RKO (cell line): ENCODE measurements at places on chromosomes 5 and 9.

DNA sequence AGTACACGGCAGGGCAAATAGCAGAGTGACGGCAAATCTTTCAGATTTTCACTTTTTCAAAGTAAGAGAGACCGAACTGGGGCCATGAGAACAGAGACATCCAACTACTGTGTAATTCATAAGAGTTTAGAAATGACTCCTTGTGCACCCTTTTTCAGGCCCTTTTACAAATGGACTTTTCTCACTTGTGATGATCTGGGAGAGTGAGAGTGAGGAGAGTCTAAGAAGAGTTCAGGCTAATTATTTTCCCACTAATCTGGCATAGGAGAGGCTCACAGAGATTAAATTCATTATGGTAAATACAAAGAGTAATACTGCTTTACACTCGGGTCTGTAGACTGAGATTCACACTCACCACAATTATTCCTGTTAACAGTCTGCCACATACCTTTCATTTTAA lies 880 bp upstream of the CCNG1 start:
- DNase-seq = no peak

- DNase-seq = no peak
Observed at GRCh38 chr5:144179226-144179625, 8.6 kb downstream of the KCTD16 start.

DNA sequence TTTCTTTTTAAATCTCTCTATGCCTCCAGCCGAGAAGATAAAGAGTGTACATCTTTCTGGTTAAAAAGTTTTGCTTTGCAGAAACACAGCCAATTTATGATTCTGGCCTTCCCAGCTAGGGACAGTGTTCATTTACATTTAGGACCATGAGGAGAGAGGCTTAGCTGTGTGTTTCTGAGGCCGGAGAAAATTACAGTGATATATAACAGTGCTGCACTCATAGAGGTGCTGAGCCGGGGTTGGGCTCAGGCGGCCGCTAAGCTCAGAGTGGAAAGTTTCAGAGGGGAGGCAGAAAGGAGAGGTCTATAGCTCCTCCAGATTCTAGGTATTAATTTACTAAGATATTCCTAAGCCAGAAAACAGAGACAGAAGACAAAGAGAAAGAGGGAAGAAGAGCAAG lies 37.0 kb upstream of the LCP2 start:
- no peak for DNase-seq

GRCh38 chr9:131503626-131504465 lies 1.1 kb downstream of the POMT1 start:
- peak; percentile 88 for DNase-seq

DNA sequence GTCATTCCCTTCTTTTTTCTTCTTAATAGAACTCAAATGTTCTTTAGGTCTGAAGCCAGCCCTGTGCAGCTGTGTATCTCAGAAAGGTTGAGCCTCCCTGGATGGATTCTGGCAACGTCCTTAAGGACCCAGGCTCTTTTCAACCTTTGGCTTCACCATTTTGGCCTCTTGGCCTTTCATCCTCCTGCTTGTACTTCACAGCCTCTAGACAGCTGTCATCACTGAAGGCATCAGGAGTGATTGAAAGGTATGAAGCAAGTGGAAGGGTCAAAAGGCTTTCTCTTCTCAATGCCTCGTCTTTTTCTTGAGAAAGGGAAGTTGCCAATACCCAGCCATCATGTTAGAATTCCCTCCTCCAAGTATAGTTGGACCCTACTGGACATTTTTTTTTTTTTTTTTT lies 81.2 kb upstream of the RANBP3L start:
- no peak for DNase-seq

- no peak for DNase-seq
Observed at GRCh38 chr9:113948891-113949570, 72.9 kb downstream of the ZNF618 start.

DNA sequence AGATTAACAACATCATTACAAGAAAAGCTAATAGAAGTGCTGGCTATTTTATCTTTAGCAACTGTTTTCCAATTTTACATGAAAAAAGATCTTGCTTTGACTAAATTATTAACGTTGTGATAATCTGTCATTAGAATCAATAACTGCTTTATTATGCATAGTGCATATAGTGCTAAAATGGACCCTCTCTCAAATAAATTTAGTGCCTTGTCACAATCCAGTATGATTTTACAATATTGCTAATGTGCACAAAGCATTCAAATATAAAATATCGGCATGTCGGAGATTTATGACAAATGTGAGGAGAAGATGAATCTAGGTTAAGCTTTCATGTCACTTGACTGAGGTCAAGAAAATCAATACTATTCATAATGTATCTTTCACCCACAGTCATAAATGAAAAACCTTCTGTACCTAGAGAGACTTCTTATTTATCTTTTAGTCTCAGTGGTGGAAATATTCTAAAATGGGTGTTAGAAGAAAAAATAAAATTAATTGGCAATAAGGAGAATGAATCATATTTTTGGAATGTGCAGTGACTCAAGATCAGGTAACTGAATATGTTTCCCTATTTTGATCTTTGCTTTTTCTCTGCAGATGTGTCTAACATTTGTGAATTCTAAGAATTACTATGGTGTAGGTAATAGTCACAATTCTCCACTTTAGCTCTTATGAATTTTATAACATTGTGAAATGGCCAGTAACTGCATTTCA lies 672.9 kb upstream of the GRAMD2B start:
- DNase-seq = no peak

- DNase-seq = no peak
Observed at GRCh38 chr5:166014256-166014655, 2277.2 kb upstream of the WWC1 start.

- DNase-seq = no peak
Observed at GRCh38 chr9:135222881-135223760, 135.7 kb downstream of the OLFM1 start.

GRCh38 chr5:150541895-150542294 lies 34.0 kb downstream of the NDST1 start:
- DNase-seq = peak; percentile 26

DNA sequence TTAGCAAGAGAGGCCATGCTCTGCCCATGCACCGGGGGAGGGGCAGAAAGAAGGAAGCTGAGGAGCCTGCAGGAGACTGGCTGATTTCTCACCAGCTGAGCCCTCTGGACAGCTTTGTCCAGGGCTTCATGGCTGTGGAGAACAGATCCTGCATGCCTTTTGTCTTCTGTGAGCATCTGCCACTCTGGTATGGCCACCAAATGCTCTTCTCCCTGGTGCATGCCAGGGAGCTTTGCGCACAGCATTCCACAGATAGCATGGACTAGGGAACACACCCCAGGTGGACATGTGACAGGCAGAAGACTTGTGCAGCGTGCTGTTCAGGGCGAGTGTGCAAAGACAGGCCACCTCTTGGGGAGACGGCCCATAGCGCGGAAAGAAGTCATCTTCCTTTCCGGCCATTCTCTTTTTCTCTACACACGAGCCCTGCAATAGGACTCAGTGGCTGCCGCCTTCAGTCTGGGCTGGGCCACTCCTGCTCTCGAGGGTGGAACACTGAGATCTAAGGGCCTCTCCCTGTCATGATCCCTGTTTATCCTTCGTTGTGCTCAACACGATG lies 56.7 kb downstream of the GADD45G start:
- DNase-seq = no peak

- no peak for DNase-seq
Observed at GRCh38 chr5:78972654-78973428, 12.3 kb downstream of the ARSB start.

DNA sequence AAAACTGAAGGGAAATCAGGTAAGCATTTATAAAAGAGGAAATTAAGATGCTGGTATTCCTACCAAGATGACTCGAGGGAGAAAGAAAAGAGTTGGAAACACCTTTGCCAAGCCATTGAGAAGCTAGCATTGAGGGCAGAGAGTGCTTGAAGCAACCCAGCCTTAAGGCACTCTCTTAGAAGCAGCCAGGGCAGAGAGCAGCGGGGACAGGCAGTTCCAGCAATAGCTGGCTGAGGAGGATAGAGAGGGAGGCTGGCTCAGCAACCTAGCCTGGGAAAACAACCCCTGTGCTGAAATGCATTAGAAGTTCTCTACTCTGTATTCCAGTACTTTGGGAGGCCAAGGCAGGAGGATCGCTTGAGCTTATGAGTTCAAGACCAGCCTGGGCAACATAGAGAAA lies 40.3 kb upstream of the HSPA9 start:
- DNase-seq = no peak
